ENCODE measurements at places on chromosomes 4 and X.

- no peak for ATAC-seq
Measured at GRCh38 chr4:10023050-10023419, 1.7 kb upstream of the SLC2A9 start.

DNA sequence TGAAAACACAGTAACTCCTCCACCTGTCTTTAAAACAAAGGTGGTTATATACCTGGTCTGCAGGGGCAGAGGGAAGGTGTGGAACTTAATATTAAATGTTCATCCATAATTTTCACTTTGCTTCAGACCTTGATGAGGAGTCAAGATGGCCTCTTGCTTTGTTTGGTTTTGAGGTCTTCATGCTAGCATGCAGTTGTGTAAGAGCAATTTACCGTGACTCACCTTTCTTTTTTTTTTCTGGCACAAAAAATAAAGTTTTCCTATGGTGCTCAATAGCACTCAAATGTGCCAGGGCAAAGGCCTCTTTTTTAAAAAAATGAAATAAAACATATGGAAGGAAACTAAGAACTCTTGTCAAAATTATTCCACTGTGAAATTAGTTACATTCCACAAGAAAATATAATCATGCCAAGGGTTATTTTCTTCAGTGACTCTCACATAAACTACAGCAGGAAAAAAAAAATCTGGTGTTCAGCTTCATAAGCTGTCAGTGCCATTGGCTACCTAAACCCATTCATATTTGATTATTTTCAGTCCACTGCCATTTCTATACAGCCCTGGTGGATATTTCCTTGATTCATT lies 128.2 kb downstream of the SLC7A11 start:
- no peak for ATAC-seq

- ATAC-seq: no peak
Measured at GRCh38 chrX:129235903-129236302, 287.4 kb downstream of the SMARCA1 start.

- no peak for ATAC-seq
Measured at GRCh38 chr4:169582706-169583105, 29.7 kb downstream of the NEK1 start.

DNA sequence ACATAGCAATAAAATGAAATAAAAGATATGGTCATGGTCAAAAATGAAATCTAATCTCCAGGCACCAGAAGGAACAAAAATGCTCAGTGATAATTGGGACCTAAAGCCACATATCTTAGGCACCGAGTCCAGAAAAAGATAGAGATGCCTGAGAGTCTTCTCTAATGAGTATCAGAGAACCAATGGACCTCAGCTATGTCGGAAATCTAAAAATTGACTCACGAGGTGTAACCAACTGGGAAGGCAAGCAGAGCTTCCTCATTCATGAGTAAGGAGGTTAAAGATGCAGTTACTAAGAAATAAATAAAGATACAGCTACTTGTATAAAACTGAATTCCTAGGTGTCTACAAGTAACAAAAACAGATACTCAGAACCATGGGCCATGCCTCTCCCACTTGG lies 72.1 kb downstream of the KLHL34 start:
- no peak for ATAC-seq
